ENCODE measurements at places on chromosomes 11 and 22.
A peak's percentile ranks its signal among the peaks of the same experiment; 100 is the strongest.

DNA sequence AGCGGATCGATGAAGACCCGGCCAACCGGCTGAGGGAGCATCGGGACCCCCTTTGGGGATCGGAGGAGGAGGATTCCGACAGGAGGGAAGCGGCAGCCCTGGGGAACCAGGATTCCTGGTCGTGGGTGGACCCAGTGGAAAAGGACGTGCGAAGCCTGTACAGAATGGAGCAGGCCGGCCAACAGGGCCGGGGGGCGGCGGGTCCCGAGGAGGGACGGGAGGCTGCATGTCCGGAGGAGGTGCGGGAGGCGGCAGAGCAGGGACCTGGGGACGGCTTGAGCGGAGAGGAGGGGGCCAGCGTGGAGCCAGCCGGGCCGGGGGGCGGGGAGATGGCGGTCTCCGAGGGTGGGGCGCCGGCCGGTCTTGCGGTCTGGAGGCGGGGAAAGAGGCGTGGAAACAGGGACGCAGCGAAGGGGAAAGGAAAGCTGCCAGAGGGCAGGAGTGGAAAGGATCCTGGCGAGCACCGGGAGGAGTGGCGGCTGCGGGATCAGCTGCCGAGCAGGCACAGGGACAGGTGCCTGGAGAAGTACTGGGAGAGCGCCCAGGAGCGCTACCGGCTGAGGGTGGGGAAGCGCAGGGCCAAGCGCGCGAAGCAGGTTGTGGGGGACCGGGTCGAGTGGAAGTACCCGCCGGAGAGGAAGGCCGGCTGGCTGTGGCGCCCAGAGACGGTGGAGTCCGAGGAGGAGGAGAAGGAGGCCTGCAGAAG is at the start of gene ANO5:
Gene ANO5, plus strand, starts transcription at position 444 of the 706 bp plus-strand sequence. CDS start 408 bp downstream, outside the sequence.
- peak; percentile 22 for DNase-seq

GRCh38 chr11:84091212-84091986 is 805.2 kb upstream of the CCDC90B start:
- no peak for DNase-seq

DNA sequence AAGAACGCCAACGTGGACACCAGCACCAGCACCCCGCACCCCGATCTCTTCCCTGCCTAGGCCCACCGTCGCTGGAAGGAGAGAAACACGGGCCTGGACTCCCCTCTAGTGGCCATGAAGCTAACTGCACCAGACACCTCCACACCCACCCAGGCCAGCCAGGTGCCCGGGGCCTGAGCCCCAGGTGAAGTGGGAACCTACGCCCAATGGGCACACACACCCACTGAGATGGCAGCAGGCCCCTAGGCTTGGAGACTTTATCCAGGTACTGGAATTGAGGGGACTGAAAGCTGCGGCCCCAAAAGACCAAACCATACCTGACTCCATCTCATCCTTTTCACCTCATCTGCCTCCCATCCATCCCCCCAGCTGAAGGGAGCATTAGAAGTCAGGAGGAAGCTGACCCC is 81.0 kb downstream of the BUD13 start:
- peak; percentile 40 for DNase-seq

- DNase-seq, result no peak
These were observed 81.0 kb upstream of the ZBED5 start for GRCh38 chr11:10938650-10939387.

GRCh38 chr11:58654079-58654907 is 31.8 kb downstream of the CNTF start:
- DNase-seq, result peak; percentile 83

Measured in suppressor macrophage (primary cell).